B cell (primary cell): ENCODE measurements at places on chromosomes 11 and 22.

GRCh38 chr22:44256556-44257485 lies 55.9 kb downstream of the SHISAL1 start:
- no peak for DNase-seq

GRCh38 chr11:56207790-56208189 lies 26.3 kb downstream of the OR5T2 start:
- no peak for DNase-seq

GRCh38 chr11:68925611-68926010 lies 21.9 kb downstream of the IGHMBP2 start:
- DNase-seq = no peak

- DNase-seq = peak; percentile 70
These were observed 309.1 kb downstream of the SWAP70 start for GRCh38 chr11:9972989-9973388.

DNA sequence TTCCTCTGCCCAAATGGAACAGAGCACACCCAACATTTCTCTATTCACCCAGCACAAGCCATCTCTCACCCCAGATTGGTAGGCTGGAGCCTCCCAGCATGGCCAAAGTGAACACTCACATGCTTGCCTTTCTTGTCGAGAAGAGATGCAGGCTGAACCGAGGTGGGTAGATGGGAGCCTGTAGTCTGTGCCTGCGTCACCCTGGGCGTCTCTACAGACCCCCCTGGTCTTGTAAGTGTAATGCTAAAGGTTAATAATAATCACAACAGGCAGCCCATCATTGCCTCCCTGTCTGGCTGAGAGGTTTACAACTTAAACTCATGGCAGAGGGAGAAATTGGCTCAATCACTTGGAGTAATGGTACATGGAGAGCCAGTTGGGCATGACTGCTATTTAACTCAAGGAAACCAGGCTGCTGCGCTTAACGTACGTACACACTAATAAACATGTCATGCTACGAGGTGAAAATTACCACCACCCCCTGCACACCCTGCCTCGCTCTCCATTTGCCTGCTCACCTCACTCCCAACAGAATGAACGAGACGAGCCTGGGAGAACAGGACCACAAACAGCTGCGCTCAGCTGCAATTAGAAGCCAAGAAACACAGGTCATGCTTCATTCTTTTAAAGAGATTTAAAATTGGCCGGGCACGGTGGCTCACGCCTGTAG lies 9.1 kb upstream of the ZBTB16 start:
- DNase-seq = no peak

- no peak for DNase-seq
These were observed 56.2 kb upstream of the CRYBB3 start for GRCh38 chr22:25143156-25144076.

DNA sequence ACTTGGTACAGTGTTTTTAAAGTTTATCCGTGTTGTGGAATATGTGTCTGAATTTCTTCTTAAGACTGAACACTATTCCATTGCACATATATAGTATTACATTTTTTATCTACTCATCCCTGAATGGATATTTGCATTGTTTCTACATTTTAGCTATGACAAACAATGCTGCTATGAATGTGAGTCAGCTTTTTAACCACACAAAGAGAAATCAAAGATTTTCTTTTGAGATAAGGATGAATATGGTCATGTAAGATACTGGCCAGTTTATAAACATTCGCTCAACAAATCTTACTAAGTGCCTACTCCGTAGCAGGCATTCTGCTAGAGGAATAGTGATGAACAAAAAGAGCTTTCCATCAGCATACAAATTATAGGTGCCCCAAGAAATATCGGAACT lies 16.5 kb upstream of the OR9G4 start:
- DNase-seq = no peak

DNA sequence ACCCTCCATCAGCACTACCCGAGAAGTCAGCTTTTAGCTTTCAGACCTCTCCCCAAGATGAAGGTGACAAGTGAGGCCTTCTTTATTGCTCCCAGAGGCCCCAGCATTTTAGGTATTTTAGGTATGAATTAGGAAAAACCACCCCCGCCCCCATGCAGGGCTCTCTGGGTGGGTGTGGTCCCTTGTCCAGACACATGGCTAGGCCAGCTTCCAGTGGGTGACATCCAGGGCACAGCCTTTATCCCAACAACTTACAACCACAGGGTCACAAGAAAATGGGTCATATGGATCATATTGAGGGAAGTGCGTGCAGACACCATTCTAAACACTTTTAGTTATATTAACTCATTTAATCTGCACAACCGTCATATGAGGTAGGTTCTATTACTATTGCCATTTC lies 42.1 kb downstream of the RIBC2 start:
- no peak for DNase-seq

- DNase-seq = no peak
These were observed 1398.9 kb downstream of the BRD1 start for GRCh38 chr22:48428631-48429371.

GRCh38 chr11:106101819-106102218 lies 24.4 kb downstream of the AASDHPPT start:
- DNase-seq = no peak

DNA sequence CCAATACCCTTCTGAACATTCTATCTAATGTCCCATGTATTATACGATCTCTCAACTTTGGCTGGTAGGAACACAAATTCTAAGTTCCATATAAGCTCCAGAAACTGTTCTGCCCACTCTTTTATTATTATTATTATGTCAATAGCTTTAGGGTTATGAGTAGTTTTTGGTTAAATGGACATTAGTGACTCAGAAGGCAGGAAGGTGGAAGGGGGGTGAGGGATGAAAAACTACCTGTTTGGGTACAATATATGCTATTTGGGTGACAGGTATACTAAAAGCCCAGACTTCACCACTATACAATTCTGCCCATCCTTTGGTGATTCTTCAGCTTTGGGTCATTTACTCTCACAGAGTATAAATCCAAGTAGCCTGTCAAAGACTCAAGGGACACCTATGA lies 22.5 kb upstream of the TRIM29 start:
- no peak for DNase-seq

- no peak for DNase-seq
These were observed 573 bp downstream of the STK33 start for GRCh38 chr11:8593455-8593854.

DNA sequence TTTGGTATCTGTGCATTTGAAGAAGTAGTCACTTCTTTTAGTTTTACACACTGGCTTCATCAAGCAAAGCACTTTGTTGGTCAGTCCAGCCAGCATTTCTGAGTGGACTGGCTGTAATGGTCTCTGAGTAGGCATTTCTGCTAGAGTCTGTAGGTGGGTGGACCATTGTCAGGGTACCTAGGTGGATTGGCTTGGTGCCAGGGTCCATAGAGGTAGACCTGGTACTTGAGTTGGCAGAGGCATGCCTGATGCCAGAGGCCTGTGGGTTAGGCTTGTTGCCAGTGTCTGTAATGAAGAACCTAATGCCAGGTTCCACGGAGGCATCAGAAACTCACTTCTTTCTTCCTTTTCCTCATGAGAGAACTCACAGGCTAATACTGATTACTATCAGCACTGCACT lies 157.9 kb upstream of the C11orf87 start:
- DNase-seq = no peak

DNA sequence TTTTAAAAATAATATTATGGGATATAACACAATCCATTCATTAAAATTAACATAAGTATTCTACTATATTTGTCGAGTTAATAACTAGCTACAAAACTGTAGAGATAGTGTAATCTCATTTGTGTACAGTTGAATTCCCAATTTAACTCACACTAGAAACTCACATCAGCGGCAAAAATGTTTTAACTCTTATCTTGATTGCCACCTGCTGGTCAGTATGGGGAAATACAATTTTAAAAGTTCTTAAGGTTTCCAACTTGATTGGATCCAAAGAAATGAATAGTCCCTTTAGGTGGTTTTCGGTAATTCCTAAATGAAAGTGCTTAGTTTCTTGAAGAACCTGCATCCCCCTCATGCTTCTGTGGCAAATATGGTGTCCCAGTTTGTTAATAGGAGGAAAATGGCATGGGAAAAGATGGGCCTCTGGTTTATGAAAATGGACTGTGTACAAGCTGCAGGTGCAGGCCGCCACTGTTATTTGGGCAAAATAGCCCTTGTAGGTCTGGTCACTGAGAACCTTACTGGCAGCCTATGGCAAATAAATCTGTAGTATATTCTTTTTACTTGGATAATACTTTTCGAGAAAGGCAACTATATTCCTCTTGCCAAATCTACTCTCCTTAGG lies 33.7 kb upstream of the SLC17A6 start:
- peak; percentile 20 for DNase-seq

- no peak for DNase-seq
These were observed 1.1 kb downstream of the RRM1 start for GRCh38 chr11:4095509-4096230.

GRCh38 chr22:20126284-20127029 lies 5.1 kb upstream of the ZDHHC8 start:
- no peak for DNase-seq

- no peak for DNase-seq
These were observed 33.9 kb downstream of the ENDOD1 start for GRCh38 chr11:95123556-95123955.
